GF-D8 (cell line): ENCODE measurements at places on chromosomes 12 and 14.

DNA sequence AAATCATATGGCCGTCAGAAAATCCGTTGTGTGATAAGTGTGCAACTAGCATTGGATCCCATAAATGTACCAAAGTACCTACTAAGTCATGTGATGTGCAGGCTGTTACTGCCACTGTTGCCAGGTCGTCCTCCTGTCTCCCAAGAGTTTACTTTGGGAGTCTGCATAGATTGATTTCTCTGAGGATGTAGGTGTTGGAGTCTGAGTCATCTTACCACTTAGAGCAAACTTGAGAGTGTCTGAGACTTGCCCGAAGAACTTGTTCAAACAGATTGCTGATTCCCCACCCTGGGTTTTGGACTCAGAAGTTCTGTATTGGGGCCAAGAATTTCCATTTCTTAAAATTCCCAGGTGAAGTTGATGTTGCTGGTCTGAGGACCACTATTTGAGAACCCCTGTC is 11.4 kb downstream of the TMX1 start:
- no peak for DNase-seq

GRCh38 chr12:110582276-110583136 is 612 bp downstream of the PPTC7 start:
- no peak for DNase-seq

- DNase-seq = no peak
Observed at GRCh38 chr12:31655792-31656191, 3.7 kb upstream of the ETFBKMT start.

DNA sequence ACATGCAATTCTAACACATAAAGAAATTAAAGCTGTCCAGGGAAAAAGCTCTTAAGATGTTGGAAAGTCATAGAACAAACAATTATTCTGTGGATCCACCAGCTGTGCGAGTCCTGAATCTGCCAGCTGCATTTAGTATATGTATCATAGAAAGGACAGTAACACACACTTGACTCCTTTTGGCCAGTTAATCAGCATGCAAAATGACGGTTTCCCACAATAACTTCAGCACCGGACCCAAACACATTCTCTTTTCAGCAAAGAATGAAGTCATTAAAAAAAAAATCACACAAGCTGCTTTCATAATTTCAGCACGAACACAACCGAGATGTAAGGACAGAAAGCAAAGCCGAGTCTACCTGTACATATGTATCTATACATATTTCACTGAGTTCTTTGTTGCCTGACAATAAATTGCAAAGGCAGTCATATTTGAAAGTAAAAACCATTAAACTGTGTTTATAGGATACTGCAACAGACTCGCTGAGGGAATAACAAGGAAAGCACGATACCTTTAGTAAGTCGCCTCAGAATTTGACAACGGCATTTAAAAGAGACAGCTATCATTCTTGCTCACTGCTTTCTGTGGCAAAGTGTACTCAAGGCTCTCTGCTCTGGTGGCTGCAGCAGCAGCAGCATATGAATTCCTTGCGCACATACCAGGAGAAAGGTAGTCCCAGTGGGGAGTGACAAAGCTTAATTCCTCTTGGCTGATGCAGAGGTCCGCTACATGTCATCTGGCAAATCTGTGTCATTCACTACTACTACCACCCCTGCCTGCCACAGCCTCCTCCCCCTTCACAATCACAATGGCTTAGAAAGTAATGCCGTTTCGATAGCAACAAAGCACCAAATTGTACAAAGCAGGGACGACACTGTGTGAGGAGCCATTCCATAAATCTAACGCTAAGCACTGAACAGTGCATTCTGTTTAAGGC is at the start of gene GRIP1:
GRIP1 (minus strand) TSS at position 739 of the 938 bp plus-strand sequence; CDS start at position 567, 172 bp downstream.
- DNase-seq = no peak

- DNase-seq = peak; percentile 54
Observed at GRCh38 chr12:116142936-116143898, 134.3 kb downstream of the MED13L start.

DNA sequence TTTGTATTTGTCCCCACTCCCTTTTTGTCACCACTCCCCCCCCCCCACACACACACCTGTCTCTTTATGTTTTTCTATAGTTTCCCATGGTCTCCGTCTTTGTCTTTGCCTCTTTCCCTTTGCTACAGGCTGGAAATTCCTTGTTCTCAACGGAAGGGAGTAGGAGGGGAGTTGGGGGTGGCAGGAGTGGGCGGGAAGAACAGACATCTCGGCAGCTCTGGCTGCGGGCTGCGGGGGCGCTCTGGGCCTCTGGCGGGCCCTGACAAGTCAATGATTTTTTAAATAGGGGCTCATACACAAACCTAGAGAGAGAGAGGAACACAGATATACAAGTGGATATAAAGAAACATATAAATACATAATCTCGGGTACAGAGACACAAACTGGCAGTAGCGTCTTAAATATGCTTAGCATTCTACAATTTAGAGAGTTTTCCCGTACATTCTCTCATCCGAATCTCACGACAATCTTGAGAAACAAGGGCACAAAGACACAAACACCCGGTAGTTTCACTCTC is 2.4 kb upstream of the NAB2 start:
- DNase-seq = peak; percentile 25

DNA sequence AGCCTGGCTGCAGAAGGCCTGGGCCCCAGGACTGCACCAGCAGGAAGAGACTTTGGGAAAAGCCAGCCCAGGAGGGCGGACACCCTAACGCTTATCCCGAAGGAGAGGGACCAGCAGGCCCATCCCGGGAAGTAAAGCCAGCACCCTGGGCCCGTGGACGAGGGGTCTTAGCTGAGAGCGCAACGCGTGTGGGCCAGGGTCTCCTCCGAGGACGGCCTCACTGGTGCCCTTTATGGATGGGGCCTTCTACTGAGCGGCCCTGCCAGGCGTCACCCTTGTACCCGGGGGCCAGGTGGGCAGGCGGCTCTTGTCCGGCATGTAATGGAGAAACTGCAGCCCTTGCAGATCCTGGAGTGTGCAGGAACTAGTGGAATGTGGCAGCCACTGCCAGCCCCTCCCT is 14.1 kb downstream of the TEDC1 start:
- no peak for DNase-seq

- DNase-seq = no peak
Observed at GRCh38 chr14:60111732-60112131, 20.0 kb downstream of the PCNX4 start.

DNA sequence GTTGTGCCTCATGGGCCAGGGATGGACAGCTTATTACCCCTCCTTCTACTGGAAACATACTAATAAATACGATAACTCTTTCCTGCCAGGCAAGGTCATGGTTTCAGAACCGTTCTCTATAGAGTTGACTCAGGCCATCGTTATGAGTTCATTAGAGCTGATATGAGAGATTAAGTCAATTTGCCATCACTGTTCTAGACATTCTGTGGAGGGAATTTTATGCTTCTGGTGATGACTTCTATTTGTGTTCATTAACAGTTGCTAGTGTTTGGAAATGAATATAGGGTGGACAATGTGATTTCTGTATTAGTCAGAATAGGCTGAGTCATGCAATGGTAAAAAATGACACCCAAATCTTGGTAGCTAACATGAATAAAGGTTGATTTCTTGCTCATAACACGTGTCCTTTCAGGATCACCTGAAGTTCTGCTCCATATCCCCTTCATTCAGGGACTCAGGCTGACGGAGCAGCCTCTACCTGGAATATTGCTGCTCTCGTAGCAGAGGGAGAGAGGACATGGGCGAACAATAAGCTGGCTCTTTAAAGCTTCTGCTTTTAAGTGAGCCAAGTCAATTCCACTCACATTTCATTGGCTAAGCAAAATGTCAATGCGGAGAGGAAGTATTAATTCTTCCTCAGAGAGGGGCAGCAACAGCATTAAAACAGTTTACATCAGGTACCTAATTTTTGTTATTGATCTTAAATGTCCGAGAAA is 18.5 kb upstream of the TBPL2 start:
- DNase-seq = no peak

GRCh38 chr14:73244541-73245290 is 7.4 kb downstream of the PAPLN start:
- DNase-seq = no peak

DNA sequence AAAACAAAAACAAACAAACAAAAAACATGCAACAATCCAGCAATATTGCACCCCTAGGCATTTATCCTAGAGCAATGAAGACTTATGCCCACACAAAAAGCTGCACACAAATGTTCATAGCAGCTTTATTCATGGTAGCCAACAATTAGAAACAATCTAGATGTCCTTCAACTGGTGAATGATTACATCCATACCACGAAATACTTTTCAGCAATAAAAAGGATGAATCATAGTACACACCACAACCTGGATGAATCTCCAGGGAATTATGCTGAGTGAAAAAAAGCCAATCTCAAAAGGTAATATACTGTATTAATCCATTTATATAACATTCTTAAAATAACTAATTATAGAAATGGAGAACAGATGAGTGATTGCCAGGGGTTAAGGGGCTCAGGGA is 14.5 kb upstream of the GPR162 start:
- DNase-seq = no peak
